ENCODE measurements at places on chromosomes 2 and 18.

- no peak for DNase-seq
Observed at GRCh38 chr2:80075719-80076118, 228.8 kb downstream of the LRRTM1 start.

GRCh38 chr2:8558956-8559355, 122.9 kb upstream of the ID2 start:
- DNase-seq: no peak

- no peak for DNase-seq
Observed at GRCh38 chr2:201777043-201777442, 3.7 kb downstream of the ALS2 start.

DNA sequence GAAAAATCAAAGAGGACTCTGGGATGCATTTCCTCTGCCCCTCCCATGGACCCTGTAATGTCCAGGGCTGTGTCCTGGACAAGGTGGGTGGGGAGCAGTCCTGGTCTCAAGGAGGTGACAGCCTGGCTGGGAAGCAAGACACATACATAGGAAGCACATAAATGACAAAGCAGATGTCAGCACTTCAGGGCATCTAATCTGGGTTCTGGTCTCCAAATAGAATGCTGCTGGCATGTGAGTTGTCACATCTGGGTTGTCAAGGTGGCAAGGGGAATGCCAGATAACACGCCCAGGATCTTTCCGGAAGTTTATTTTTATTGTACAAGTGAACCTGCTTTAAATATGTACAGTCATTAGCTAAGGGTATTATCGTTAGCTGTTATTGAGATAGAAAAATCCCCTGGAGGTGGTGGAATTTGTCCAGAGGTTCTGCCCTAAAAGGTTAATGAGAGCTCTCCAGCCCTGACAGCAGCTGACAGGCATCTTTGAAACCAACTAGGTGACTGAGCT, 5.6 kb downstream of the IL1F10 start:
- no peak for DNase-seq

Measured in smooth muscle cell of the brain vasculature (primary cell).